Activated CD8-positive, alpha-beta T cell treated with anti-CD3 and anti-CD28 coated beads, Interleukin-2, amount 10 ng/mL, durations not matched to agents 7 days and 5 days (primary cell): ENCODE measurements at places on chromosomes 5 and 9. TPM values are rescaled to one million over a fixed set of nuclear protein-coding genes. Genes with fewer than 3 reads are reported as not detected.

DNA sequence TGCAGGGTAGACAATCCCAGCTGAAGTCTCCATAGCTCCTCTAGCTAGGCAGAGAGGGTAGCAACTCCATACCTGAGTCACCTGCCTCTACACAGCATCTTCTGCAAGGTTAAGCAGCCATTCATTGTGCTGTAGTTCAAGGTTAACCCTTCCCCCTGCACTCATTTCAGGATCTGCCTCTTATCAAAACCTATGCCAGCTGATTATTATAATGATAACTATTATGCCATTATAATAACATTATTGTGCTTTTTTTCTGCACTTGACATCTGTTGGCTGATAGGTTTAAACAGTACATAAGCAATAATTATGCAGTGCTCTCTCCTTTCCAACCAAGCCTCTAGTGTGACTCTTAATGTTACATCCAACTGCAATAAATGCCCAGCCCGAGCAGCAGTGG lies 17.3 kb downstream of the SIL1 start:
- no peak for DNase-seq

GRCh38 chr5:44646016-44646415 lies 162.7 kb upstream of the MRPS30 start:
- DNase-seq = no peak

- DNase-seq = no peak
Measured at GRCh38 chr9:3962971-3963642, 336.8 kb downstream of the GLIS3 start.

DNA sequence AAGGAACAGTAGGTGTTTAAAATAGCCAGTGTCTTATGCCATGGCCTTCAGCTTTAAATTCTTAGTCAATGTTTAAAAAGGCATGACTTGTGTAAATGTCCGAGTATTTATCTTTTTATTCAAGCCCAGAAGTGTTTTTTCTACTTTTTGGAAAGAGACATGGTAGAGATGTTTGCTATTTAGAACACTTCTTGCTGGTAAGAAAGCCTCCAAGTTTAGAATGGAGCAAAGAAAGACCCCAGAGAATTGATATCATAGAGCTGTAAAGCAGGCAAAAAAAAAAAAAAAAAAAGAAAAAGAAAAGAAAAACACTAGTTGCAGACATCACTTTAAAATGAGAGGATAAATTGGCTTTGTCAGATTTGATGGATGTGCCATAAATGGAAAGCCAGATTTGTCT lies 375.1 kb downstream of the TMEM167A start:
- DNase-seq = no peak

DNA sequence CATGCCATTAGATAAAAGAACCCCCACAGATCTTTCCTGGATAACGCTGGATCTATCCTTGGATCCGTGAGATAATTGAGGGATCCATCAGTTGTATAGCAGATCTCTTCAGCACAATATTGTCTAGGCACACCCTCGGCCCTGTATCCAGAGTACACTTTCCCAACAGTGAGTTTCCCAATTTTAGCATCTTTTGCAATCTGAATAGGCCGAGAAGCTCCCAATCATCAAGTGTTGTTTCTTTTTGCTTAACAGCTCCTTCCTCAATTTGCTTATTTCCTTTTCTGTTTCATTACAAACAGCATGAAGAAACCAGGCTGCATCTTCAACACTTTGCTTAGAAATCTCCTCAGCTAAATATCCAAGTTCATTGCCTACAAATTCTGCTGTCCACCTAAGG lies 4.4 kb upstream of the SPTLC1 start:
- DNase-seq = no peak

GRCh38 chr9:121610638-121610953 lies 40.8 kb upstream of the DAB2IP start:
- no peak for DNase-seq

Gene HIGD2A
- 129 TPM for total RNA-seq

Gene LHX3
- total RNA-seq = not detected
